T-cell (primary cell): ENCODE measurements at places on chromosomes 16 and 17. TPM values are rescaled to one million over a fixed set of nuclear protein-coding genes. Genes with fewer than 3 reads are reported as not detected.
A peak's percentile ranks its signal among the peaks of the same experiment; 100 is the strongest.

DNA sequence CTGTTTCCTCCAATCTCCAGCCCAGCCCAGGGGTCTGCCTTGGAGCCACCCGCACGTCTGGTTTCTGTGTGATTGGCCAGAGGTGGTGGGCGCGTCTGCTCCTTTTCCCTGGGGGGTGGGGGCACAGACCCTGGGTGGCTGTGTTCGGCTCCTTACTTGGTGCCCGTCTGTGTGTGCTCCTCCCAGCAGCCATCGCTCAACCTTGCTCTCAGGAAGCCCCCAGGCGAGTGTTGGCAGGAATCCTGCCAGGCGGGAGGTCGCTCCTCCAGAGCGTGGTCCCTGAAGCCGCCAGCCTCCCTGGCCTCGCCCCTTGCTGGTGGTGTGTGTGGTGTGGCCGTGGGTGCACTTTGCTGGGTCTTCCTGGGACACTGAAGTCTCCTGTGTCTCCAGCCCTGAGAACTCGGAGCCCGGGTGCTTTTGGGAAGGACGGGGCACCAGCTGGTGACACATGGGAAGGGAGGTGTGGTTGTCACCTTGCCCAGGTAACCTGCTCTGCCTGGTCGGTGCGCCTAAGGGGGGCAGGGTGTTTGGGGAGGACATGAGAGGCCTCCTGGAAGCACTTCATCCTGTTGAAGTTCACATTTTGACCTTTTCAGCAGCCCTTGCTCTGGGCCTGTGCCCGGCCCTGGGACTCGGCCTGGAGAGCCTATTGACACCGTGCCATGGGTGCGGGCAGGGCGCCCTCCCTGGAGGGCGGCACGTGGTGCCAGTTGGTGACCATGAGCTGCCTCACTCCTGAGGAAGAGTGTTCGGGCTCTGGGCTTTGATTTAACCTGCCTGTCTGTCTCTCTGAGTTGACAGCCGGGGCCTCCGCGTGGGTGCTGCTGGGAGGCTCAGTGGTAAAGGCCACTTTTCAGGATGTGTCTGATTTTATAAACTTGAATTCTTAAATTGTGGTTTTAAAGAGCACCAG, 49.0 kb upstream of the ZNF750 start:
- H3K36me3 ChIP-seq = peaks cover 22% of the 10 kb centered on the region
- no peaks in the 10 kb centered on the region for H3K27me3 ChIP-seq
- DNase-seq = no peak
- no peak overlapping the region for H3K27ac ChIP-seq

DNA sequence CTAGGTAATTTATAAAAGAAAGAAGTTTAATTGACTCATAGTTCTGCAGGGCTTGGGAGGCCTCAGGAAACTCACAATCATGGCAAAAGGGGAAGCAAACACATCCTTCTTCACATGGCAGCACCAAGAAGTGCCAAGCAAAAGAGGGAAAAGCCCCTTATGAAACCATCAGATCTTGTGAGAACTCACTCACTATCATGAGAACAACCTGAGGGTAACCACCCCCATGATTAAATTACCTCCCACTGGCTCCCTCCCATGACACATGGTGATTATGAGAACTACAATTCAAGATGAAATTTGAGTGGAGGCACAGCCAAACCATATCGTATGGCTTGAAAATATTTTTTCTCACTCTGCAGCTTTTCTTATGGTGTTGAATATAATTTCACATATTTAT, 151.7 kb downstream of the ANKFN1 start:
- no peaks in the 10 kb centered on the region for H3K27me3 ChIP-seq
- H3K36me3 ChIP-seq = no peaks in the 10 kb centered on the region
- no peak overlapping the region for H3K4me3 ChIP-seq
- no peak for DNase-seq
- no peaks in the 10 kb centered on the region for H3K4me1 ChIP-seq
- no peak overlapping the region for H3K27ac ChIP-seq

DNA sequence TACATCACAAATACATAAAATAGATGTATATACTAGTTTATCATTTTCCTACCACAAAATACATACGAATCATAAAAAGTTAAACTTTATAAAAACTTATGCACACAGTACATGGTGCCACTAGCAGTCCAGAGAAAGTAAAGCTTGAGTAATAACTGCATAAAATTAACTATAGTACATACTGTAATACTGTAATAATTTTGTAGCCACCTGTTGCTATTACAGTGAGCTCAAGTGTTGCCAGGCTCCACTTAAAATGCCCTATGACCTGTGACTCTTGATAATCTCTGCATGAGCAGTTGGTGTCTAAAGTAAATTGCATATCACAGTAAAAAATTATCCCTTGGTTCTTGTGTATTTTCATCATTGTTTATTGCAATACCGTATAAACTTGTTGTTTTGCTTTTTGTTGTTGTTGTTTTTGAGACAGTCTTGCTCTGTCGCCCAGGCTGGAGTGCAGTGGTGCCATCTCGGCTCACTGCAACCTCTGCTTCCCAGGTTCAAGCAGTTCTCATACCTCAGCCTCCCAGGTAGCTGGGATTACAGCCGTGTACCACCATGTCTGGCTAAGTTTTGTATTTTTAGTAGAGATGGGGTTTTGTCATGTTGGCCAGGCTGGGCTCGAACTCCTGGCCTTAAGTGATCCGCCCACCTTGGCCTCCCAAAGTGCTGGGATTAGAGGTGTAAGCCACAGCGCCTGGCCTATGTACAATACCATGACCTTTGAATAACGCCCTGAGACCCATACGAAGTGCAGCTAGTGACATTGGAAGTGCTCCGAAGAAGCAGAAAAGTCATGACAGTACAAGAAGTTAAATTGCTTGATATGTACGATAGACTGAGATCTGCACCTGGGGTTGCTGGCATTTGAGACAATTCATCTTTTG, 6.6 kb downstream of the LUC7L3 start:
- H3K4me1 ChIP-seq = peaks cover 28% of the 10 kb centered on the region
- H3K27me3 ChIP-seq = no peaks in the 10 kb centered on the region
- H3K27ac ChIP-seq = no peak overlapping the region

- H3K4me1 ChIP-seq = no peaks in the 10 kb centered on the region
- H3K36me3 ChIP-seq = no peaks in the 10 kb centered on the region
- H3K4me3 ChIP-seq = no peak overlapping the region
These were observed 10.8 kb downstream of the IFT140 start for GRCh38 chr16:1601031-1601430.

DNA sequence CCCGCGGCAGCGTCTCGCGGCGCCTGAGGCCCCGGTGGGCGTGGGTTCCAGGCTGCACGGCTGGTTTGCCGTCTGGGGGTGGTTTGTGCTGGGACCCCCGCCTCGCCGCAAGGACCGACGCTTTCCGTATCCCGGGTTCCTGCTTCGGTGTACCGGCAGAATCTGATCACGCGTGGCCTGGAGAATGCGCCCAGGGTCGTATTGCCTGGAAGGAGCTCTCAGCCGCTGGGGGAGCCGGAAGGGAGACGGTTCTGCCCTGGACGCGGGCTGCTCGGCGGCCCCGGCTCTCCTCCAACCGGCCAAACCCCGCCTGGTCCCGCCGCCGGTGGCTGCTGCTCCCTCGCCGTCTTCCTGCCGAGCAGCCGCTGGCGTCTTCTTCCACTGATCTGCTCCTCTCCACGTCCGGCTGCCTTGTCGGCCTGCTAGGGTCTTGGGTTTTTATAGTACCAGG, 39.8 kb downstream of the ZNF778 start:
- no peak for DNase-seq
- H3K36me3 ChIP-seq = no peaks in the 10 kb centered on the region
- peak overlapping the region; percentile 24 for H3K4me3 ChIP-seq
- peaks cover 2% of the 10 kb centered on the region for H3K27me3 ChIP-seq

- no peak for DNase-seq
- peaks cover 6% of the 10 kb centered on the region for H3K36me3 ChIP-seq
- no peak overlapping the region for H3K27ac ChIP-seq
- H3K4me3 ChIP-seq = no peak overlapping the region
- H3K27me3 ChIP-seq = no peaks in the 10 kb centered on the region
These were observed 43.6 kb upstream of the CACNG5 start for GRCh38 chr17:66791347-66791746.

- H3K4me1 ChIP-seq = peaks cover 3% of the 10 kb centered on the region
- no peak overlapping the region for H3K27ac ChIP-seq
- no peak for DNase-seq
- H3K4me3 ChIP-seq = no peak overlapping the region
- H3K36me3 ChIP-seq = no peaks in the 10 kb centered on the region
These were observed 20.9 kb downstream of the CHST4 start for GRCh38 chr16:71547168-71547567.

DNA sequence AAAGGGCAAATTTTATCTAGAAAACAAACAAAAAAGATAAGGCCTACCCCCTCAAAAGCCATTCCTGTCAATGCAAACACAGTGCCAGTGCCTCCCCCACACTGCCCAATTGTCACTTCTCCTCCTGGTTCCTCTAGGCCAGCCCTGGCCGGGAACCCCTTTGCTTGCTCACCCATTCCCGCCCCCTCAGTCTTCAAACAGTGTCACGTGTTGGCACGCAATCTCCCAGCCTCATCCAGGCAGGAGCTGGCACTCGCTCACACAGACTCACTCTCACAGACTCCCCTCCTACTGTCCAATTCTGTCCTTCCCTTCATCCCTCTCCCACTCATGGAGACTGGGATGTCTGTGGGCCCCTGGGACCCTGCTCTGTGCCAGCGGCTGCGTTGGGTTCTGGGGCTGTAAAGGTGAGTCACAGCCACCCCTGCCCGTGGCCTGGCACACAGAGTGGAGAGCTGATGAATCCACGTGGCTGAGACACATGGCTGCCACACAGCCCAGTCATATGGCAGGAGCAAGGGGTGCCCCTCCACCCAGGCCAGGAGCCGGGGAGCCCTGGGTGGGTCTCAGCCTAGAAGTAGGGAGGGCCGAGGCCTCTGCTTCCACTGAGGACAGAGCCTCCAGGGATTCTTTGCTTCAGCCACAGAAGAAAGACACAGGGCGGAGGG, 54.8 kb downstream of the VAC14 start:
- no peak overlapping the region for H3K4me3 ChIP-seq
- no peak overlapping the region for H3K27ac ChIP-seq
- H3K36me3 ChIP-seq = peaks cover 29% of the 10 kb centered on the region
- H3K4me1 ChIP-seq = peaks cover 18% of the 10 kb centered on the region
- H3K27me3 ChIP-seq = no peaks in the 10 kb centered on the region
- DNase-seq = no peak

GRCh38 chr16:20271893-20272292, 55.4 kb downstream of the GP2 start:
- no peak overlapping the region for H3K4me3 ChIP-seq
- DNase-seq = no peak
- no peaks in the 10 kb centered on the region for H3K4me1 ChIP-seq
- H3K36me3 ChIP-seq = no peaks in the 10 kb centered on the region
- no peaks in the 10 kb centered on the region for H3K27me3 ChIP-seq

DNA sequence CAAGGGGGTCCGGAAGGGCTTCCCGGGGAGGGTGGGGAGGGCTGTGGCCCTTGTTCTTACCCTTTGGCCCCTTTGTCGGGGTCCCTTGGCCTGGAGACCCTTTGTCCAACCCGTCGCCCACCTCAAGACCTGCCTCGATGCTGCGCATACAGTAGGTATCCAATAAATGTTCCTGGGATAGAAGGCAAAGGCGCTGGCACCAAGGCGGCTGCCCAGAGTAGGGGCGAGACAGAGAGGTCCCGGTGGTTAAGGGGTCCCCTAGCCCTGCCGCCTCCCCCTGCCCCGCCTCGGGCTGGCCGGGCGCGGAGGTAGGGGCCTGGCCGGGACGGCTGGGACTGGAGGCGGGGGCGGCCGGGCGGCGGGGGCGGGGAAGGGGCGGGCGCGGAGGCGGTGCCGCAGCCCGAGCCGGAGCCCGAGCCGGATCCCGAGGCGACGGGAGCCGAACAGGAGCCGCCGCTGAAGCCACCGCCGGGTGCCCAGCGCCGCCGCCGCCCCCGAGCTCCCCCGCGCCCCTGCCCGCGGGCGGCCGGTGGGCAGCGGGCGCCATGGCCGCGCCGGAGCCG, at the start of gene NHERF2:
TSS of gene NHERF2 (plus strand) at position 442 of the 563 bp plus-strand sequence. CDS start at position 546, 104 bp downstream.
- H3K4me1 ChIP-seq = peaks cover 41% of the 10 kb centered on the region
- no peak within 1 kb of the TSS for H3K27ac ChIP-seq

- DNase-seq = no peak
- H3K27me3 ChIP-seq = no peaks in the 10 kb centered on the region
- no peak overlapping the region for H3K4me3 ChIP-seq
- H3K36me3 ChIP-seq = peaks cover 4% of the 10 kb centered on the region
- H3K4me1 ChIP-seq = peaks cover 43% of the 10 kb centered on the region
These were observed 42.4 kb upstream of the MEAK7 start for GRCh38 chr16:84546669-84547545.

GRCh38 chr16:8972843-8973586, 9.3 kb upstream of the USP7 start:
- peaks cover 11% of the 10 kb centered on the region for H3K27me3 ChIP-seq
- H3K4me1 ChIP-seq = no peaks in the 10 kb centered on the region
- H3K4me3 ChIP-seq = no peak overlapping the region
- DNase-seq = no peak

GRCh38 chr16:68202091-68202519, 33.8 kb downstream of the ESRP2 start:
- no peak for DNase-seq
- H3K4me1 ChIP-seq = peaks cover 2% of the 10 kb centered on the region
- no peaks in the 10 kb centered on the region for H3K27me3 ChIP-seq
- no peak overlapping the region for H3K27ac ChIP-seq

DNA sequence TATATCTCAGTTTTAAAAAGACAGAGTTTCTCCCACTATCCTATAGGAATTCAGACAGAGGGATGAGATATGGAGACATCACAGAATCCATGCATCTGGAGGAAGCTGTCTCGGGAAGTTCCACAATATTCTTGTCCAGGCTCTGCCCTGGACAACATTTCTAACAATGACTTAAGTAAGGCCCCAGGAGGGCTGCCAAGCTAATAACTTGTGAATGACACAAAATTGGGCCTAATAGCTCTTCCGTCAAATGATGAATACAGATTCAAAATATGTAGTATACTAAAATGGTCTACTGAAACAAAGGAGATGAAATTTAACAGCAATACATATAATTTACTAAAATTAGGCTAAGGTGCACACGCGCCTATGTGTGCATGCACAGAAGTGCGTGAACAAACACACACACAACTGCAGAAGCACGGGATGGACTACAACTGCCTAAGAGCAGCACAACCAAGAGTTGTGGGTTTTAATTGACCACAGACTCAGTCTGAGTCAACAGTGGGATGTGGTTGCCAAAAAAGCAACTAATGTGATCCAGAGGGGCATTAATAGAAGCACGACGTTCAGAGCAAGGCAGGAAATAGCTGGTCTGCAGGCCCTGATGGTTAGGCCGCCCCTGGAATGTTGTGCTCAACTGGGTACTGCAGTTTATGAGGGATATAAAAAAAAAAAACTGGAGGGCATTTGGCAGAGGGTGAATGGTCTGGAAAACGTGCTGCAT, 26.3 kb upstream of the HS3ST2 start:
- H3K4me3 ChIP-seq = no peak overlapping the region
- H3K27me3 ChIP-seq = no peaks in the 10 kb centered on the region
- H3K4me1 ChIP-seq = no peaks in the 10 kb centered on the region
- DNase-seq = no peak
- H3K36me3 ChIP-seq = no peaks in the 10 kb centered on the region

Gene GRAPL
- 106 TPM for total RNA-seq

Gene TSPOAP1
- 19.9 TPM for total RNA-seq

Gene KRTAP1-5
- not detected for total RNA-seq

Gene GAST
- total RNA-seq = not detected

Gene VPS35
- total RNA-seq = 105 TPM

Gene CTRL
- 11.6 TPM for total RNA-seq

Gene PRR35
- not detected for total RNA-seq

Gene RASL10B
- 0.56 TPM for total RNA-seq

Gene XAF1
- total RNA-seq = 70.6 TPM

Gene ABCC11
- 0.07 TPM for total RNA-seq

Gene LPO
- not detected for total RNA-seq

Gene TMEM100
- not detected for total RNA-seq

Gene AMZ2
- total RNA-seq = 62.9 TPM

Gene PIRT
- total RNA-seq = not detected
